ENCODE measurements at places on chromosomes 5 and 9. TPM values are rescaled to one million over a fixed set of nuclear protein-coding genes. Genes with fewer than 3 reads are reported as not detected.

DNA sequence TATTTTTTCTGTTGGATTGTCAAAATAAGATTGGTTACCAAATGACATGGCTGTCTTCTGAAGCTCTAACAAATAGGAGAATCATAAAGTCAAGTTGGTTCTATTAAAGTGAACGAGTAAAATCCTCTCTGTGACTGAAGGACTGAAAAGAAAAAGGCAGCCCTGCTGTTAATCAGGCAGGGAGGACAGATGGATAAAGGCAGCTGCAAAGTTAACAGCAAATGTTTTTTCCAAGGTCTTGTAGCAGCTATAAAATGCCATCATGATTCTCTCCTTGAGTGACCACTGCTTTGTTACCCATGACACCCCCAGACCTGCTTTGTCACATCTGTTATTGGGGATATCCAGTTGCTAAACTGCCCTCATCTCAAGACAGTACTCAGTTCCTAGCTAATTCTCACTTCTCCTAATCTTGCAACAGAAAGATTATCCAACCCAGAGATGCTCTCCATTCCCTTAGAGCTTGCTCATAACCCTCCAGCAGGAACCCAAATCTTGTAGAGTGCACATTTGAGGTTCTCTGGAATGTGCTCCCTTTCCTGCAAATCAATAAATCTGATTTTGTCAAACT lies 89.7 kb upstream of the PARP8 start:
- no peak for ATAC-seq

DNA sequence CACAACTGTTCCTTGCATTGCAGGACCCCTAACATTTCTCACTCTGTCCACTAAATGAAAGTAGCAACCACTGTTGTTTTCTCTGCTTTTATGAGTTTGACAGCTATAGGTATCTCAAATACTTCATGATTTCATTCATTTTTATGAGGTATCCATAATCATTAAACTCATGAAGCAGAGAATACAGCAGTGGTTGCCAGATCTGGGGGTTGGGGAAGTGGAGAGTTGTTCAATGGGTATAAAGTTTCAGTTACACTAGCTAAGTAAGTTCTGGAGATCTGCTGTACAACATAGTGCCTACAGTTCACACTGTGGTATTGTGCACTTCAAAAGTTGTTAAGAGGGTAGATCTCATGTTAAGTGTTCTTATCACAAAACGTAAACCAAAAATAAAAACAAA lies 23.4 kb upstream of the CAMK4 start:
- no peak for ATAC-seq

HCN1 gene
- not detected for total RNA-seq

- no peak for ATAC-seq
Observed at GRCh38 chr5:76074487-76075065, 8.6 kb upstream of the SV2C start.

SPINK6 gene
- total RNA-seq = 2.9 TPM

PCDHGA7 gene
- 1.6 TPM for total RNA-seq

CNTNAP3B gene
- 10.4 TPM for total RNA-seq

- ATAC-seq = peak; percentile 0
Observed at GRCh38 chr9:133346021-133346785, 1.7 kb downstream of the MED22 start.

GRCh38 chr5:35114698-35115097 lies 66.9 kb upstream of the AGXT2 start:
- no peak for ATAC-seq

GRCh38 chr5:154076240-154076922 lies 37.6 kb downstream of the MFAP3 start:
- no peak for ATAC-seq

PCDHGA8 gene
- 0.64 TPM for total RNA-seq

KIF4B gene
- not detected for total RNA-seq

GGTA1 gene
- 7.1 TPM for total RNA-seq

NEUROG1 gene
- total RNA-seq = not detected

- no peak for ATAC-seq
Observed at GRCh38 chr9:93591301-93592007, 15.1 kb downstream of the PHF2 start.

DNA sequence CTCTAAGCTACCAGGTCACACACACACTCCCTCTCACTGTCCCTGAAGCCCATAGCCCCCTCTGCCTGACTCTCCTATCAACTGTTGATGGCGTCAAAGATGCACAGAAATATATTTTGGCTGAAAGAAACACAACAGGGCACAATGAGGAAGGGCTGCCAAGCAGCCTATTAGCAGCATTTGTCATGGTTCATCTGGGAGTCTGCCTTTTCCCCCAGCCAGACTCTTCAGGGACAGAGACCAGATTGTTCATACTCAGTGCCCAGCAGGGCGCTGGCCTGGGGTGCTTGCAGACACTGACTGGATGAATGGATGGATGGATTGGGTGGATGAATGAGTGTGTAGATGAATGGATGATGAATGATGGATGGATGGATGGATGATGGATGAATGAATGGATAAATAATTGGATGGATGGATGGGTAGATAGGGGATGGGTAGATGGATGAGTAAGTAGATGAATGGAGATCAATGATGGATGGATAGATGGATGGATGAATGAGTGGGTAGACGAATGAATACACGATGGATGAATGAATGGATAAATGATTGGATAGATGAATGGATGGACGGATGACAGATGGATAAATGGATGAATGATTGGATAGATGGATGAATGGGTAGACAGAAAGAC lies 90.5 kb downstream of the ADAMTS2 start:
- no peak for ATAC-seq

GPR151 gene
- not detected for total RNA-seq

GRCh38 chr9:136935651-136936050 lies 8.9 kb downstream of the FBXW5 start:
- ATAC-seq = no peak

DNA sequence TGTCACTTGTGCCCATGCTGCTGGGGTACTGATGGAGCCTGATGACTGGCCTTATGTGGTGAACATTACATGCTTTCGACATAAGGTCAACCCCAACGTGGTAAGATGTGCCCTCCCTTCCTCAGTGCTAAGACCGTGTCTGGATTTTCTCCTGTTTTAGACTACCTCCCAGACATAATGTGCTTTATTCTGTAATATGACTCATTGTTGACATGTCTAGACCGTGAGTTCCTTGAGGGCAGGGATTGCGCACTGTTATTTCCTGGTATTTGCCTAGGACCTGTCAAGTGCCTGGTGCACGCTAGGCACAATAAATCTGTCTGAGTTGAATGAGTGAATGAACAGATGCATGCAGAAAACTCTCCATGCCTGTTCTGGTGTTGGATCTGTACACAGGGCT lies 346.0 kb downstream of the KDM4C start:
- peak; percentile 94 for ATAC-seq

GRCh38 chr5:75286211-75286773 lies 49.6 kb upstream of the ANKRD31 start:
- ATAC-seq = no peak

DNA sequence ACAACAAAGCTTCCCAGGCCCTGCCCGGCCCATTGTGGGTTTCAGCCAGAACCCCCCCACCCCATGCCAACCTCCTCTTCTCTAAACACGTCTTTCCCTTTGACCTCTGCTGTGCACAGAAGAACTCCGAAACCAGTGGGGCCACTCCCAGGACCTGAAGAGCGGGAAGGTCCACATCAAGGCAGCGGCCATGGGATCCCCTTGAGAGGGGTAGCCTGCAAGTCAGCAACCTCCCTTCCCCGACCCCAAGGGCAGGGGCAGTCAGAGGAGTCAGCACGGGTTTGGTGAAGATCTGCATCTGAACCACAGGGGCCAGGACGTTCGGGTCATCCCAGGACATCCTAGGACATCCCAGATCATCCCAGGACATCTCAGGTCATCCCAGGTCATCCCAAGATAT lies 379.9 kb upstream of the IRX4 start:
- no peak for ATAC-seq

DIAPH1 gene
- total RNA-seq = 108 TPM

GRCh38 chr5:10528827-10529226 lies 35.0 kb upstream of the ANKRD33B start:
- ATAC-seq = no peak

DNA sequence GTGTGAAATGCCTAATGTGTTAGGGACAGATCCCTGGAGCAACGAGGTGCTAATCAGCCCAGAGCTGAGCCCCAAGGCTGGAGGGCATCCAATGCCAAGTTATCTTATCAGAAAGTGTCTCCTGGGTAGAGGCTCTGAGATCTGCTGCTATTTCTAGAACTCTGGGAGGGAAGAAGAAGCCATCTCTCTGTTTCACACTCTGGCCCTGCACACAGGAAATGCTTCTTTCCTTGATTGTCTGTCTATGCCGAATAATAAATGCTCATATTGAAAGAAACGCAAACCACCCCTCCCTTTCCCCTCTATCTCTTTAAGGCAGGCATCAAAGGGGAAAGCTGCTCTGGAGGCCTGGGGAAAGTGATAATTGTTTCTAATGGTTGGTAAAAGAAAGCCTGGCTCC lies 166.7 kb downstream of the PAPPA start:
- ATAC-seq = no peak

DNA sequence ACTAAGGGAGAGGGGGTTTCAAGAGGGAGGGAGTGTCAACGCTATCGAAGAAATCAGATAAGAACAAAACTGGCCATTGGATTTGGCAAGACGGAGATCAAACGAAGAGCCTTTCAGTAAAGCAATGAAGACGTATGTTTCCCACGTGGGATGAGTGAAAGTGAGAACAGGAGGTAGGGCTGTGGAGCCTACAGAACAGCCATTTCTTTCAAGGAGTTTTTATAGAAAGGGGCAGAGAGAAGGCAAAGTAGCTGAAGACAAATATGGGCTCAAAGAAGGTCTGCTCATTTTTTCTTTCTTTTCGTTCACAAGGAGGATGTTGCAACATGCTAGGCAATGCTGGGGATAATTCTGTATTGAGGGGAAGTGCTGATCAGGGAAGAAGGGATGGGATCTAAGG lies 98.3 kb downstream of the SUSD1 start:
- no peak for ATAC-seq

DNA sequence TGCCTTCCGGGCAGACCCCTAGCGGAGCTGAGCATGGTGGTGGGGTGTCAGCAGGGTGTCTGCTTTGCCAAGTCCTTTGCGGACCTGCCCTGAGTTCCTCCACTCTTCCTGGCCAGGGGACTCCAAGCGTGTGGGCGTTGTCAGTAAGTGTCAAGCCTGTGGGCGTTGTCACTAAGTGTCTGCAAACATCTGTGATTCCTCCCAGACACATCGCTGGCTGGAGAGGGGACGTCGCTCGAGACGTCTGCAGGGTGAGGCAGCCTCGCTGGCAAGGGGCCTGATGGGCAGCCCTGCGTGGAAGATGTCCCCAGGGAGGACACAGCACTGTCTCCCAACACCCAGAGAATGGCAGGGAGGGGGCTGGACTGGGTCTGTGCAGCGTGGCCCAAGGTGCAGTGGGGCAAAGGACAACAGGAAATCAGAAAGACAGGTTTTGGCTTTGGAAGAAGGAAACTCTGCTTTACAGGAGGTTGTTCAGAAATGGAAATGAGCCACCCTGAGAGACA lies 28.8 kb downstream of the ADAMTSL2 start:
- ATAC-seq = no peak

- no peak for ATAC-seq
Observed at GRCh38 chr5:106737111-106737510, 933.6 kb downstream of the EFNA5 start.

GRCh38 chr9:89975630-89976029 lies 370.8 kb downstream of the GADD45G start:
- no peak for ATAC-seq

- ATAC-seq = no peak
Observed at GRCh38 chr9:132810314-132810713, 67.8 kb downstream of the AK8 start.

PRUNE2 gene
- total RNA-seq = 4.9 TPM

DNA sequence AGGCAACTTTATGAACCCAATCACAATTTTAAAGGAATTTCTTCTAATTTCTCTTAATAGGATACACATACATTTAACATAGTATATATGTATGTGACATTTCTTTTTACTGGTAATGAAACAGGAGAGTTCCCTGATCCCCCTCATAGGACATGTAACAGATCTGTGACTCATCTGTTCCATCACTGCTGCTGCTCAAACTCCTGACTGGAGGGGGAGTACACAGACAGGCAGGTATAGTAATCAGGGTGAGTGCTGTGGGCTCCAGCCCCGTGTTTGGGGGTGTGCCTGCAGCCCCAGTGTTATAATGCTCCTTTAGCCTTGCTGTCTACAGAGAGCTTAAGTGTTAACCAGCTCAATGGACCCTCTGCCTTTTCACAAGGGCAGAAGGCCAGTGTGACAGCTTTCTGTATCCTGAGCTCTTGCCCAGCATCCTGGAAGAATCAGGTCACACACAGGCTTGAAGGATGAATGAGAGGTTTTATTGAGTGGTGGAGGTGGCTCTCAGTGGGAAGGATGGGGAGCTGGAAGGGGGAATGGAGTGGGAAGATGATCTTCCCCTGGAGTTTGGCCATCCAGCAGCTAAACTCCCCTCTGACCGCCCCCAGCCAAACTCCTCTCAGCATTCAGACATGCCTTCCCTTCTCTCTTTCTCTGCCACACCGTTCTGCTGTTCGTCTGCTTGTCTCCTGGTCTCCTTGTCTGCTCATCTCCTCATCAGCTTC lies 161.3 kb downstream of the ZNF608 start:
- ATAC-seq = no peak

GRCh38 chr9:89892920-89893319 lies 288.1 kb downstream of the GADD45G start:
- ATAC-seq = no peak

DNA sequence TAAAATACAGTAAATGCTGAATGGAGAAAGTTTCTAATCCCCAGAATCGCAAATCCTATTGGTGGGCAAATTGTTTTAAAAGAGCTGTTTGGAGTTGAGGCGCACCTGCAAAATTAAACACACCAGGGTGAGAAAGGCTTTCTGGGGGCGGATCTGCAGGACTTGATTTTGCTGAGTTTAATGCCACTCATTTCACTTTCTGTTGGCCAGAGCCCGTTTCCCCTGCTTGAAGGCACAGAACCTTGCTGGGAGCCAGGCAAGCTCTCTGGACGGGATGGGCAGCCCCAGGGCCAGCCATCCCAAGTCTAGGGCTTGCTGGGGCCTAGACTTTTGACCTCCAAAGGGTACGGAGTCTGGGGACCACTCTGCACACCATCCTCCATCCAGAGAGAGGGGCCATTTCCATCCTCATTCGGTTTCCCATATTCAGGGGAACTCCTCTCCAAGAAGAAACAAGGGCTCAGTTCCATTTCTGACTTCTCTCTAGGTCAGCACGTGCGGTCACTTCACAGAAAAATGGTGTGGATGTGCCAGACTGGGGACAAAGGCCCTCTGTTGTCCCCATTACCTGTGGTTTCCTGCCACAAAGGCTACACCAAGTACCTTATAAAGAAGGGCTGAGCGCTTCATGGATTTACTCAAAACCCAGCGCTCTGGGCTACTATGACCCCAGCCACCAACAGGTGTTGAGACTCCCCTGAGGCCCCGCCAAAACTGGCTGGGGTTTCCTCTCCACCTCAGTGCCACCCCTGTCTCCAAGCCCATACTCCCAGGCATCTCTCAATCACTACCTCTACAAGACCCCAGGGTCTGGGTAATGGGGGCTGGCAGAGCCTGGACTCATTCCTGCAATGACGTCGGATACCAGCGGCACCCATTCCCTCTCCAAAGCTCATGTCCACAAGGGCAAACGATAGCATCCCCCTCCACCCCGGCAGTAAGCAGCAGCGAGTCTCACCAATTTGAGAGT lies 170.0 kb downstream of the AUH start:
- no peak for ATAC-seq

IRX1 gene
- total RNA-seq = 1.1 TPM

All from esophagus mucosa (tissue), 1 donor.